Activated naive CD8-positive, alpha-beta T cell treated with anti-CD3 and anti-CD28 coated beads, Interleukin-2, amount 10 ng/mL, durations not matched to agents 7 days and 5 days (primary cell): ENCODE measurements at places on chromosomes 6 and 20.

DNA sequence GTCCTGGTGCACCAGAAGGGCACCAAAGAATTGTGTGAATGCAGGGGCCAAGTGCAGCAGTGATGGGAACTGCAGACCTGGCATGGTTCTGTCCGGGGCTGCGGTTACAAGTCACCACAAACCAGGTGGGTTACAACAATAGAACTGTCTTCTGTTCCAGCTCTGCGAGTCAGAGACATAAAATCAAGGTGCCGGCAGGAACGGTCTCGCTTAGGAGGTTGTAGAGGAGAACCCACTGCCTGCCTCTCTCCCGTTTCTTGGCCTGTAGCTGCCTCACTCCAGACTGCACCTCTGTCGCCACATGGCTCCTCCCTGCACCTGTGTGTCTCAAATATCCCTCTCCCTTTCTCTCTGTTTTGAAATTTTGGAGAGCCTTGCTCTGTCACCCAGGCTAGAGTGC lies 143.3 kb downstream of the TAF4 start:
- no peak overlapping the region for H3K4me3 ChIP-seq
- no peaks in the 10 kb centered on the region for H3K36me3 ChIP-seq
- no peak for DNase-seq
- H3K27ac ChIP-seq, result no peak overlapping the region

DNA sequence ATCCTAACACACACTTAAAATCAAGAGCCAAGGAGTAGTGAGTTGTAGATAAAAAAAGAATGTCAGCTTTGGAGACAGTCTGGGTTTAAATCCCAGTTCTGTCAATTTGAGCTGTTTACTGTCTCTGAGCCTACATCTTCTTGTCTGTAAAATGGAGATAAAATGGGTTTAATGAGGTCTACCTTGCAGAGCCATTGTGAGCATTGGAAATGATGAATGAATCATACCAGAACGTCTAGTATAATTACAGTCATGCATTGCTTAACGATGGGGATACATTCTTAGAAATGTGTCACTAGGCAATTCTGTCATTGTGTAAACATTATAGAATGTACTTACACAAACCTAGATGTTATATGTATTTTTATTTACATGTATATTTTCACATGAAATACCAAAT lies 17.6 kb upstream of the SGK2 start:
- H3K27me3 ChIP-seq, result no peaks in the 10 kb centered on the region
- H3K4me1 ChIP-seq, result no peaks in the 10 kb centered on the region
- H3K27ac ChIP-seq, result no peak overlapping the region
- H3K36me3 ChIP-seq, result no peaks in the 10 kb centered on the region

DNA sequence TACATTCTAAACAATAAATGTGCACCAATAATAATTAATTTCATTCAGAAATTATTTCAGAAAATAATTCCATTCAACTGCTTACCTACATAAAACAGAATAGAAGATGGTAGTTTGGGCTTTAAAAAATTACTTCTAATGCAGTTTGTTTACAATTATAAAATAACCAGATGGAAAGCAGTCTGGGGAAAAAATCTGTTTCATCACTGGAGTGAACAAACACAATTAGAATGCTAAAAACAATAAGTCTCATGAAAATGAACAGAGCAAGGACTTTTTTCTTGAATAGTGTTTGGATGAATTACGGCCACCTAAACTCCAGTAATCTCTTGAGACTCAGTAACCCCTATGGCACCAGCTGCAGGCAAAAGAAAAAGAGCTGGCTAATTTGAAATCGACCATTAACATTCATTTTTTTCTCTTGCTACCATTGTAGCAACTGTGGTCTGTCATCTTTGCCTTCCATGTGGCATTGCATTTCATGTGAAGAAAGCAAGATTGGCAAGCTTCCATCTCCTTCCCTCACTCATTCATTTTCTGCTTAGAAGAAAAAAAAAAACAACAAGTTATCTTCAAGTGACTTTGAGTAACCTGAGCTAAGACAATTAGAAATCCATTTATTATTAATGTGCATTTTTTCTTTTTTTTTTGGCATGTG lies 88.4 kb upstream of the CEP85L start:
- no peak overlapping the region for H3K4me3 ChIP-seq
- DNase-seq, result no peak
- no peaks in the 10 kb centered on the region for H3K36me3 ChIP-seq
- H3K27me3 ChIP-seq, result no peaks in the 10 kb centered on the region
- H3K27ac ChIP-seq, result no peak overlapping the region
- H3K4me1 ChIP-seq, result peaks cover 13% of the 10 kb centered on the region

DNA sequence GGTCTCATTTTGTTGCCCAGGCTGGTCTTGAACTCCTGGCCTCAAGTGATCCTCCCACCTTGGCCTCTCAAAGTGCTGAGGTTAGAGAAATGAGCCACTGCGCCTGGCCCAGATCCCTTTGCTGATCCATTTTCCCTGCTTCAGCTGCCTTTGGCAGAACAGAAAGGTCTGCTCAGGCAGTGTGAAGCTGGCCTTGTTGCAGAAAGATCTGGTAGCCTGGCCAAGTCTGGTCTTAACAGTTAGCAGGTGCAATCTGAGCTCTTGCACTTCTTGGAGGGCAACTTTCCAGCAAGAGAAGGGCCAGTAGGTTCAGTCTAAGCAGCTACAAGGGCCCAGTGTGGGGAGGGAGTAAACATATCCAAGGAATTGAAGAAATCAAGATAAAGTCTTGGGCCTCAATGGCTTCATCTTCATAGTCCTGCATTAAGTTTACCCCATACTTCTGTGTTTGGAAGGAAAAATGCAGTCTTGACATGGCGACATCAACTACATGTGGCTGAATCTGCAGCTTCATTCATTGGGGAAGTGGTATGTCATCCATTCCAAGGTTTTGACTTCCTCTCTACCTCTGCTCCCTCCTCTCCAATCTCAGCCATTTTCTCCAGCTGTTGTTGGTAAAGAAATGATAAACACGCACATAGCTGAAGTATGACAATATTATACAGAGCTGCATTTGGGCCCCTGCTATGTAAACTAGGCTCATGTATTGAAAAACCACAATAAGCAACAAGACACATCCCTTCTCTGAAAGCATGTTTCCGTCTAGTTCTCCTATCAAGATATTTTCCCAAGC lies 39.0 kb upstream of the NEDD9 start:
- no peaks in the 10 kb centered on the region for H3K27me3 ChIP-seq
- H3K27ac ChIP-seq, result no peak overlapping the region
- H3K4me1 ChIP-seq, result peaks cover 21% of the 10 kb centered on the region
- peaks cover 38% of the 10 kb centered on the region for H3K36me3 ChIP-seq
- no peak for DNase-seq

DNA sequence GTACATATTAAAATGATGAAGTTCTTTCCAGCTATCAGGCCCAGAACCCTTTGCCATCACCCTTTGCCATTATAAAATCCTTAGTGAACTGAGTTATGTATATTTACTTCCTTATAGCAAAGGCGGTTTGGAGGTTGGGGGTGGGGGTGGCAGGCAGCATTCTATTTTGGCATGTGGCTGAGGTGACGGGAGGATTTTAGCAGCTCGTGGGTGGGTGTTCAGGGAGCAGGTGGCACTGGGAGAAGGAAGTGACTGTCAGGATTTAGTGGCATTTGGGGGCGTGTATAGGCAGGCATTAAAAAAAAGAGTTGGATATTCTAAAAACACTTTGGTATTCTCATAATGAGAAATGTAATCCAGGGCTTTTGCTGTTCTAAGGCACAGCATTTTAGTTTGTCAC lies 150.7 kb downstream of the RIMS1 start:
- H3K4me1 ChIP-seq, result no peaks in the 10 kb centered on the region
- H3K36me3 ChIP-seq, result no peaks in the 10 kb centered on the region
- H3K27ac ChIP-seq, result no peak overlapping the region
- no peak overlapping the region for H3K4me3 ChIP-seq
- no peaks in the 10 kb centered on the region for H3K27me3 ChIP-seq

DNA sequence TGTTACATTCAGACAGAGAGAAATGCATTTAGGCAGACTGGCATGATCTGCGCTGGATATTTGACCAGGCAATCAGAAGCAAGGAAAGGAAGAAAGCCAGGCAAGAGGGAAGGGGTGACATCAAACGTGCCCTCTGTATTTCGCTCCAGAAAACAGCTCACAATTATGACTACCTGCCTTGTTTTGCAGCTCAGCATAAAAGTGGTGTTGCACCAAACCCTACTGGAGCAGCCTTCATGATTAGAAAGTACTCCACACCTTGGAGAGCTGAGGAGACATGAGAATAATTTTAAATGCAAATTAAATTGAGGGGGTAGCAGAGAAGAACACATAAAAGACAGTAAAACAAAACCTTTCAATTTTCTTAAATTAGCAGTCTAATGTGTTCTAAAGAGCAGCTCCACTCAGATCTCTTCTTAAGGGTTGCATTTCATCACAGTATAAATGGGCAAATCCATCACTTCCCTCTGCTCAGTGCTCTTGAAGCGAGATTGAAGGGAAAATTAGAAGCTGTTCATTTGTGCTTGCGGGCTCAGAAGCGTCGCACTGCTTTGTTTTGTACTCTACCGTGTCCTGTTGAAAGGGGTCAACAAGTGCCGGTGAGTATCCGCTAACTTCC lies at the start of gene PHACTR1:
PHACTR1 (plus strand) TSS at position 470 of the 619 bp plus-strand sequence.
- peaks cover 2% of the 10 kb centered on the region for H3K27me3 ChIP-seq
- no peak for DNase-seq
- no peak within 1 kb of the TSS for H3K4me3 ChIP-seq
- no peaks in the 10 kb centered on the region for H3K36me3 ChIP-seq

DNA sequence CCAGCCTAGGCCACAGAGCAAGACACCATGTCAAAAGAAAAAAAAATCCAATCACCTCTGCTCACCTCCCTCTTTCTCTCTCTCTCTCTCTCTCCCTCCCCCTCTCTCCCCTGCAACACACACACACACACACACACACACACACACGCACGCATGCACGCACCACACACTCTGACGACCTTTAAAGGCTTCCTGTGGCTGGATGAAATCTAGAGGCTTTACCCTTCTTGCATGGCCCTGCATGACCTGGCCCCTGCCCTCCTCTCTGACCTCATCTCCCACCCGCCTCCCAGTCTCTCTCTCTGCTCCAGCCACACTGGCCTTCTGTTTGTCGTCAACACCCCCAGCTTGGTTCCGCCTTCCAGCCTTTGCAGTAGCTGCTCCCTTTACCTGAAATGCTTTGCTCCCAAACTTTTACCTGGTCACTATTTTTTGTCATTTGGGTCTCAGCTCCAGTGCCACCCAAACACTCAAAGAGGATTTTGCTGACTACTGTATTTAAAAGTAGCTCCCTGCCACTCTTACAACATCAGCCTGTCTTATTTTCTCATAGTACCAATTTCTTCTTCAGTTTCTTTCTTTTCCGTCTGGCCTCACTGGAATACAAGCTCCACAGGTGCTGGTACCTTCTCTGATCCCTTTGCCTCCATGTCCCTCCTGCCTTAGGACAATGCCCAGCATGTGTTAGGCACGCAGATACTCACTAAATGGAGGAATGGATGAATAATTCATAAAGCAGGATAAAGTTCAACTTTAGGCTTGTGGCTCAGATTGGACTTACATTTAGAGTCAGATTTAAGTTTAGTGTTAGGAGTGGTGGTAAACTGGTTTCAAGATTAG lies 4.3 kb upstream of the LTA start:
- DNase-seq, result no peak
- H3K27me3 ChIP-seq, result peaks cover 40% of the 10 kb centered on the region
- H3K4me1 ChIP-seq, result peaks cover 53% of the 10 kb centered on the region
- peak overlapping the region; percentile 69 for H3K27ac ChIP-seq
- H3K4me3 ChIP-seq, result peak overlapping the region; percentile 41

DNA sequence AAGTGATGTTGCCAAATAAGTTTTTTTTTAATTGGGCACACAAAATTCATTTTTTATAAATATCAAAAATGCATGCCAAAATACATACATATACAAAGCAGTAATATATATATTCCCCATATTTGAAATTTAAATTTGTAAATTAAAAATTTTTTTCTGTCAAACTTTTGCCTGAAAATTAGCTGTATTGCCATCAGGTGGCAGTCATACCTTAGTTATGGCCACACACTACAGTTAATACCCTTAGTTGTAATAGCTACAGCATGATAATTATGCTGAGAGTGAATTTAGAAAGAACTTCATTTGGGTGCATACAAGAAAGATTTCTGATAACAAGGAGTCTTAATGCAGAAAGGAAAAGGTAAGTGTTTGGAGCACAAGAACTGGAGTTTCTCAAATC lies 46.2 kb upstream of the SDHAF4 start:
- H3K27me3 ChIP-seq, result no peaks in the 10 kb centered on the region
- H3K27ac ChIP-seq, result no peak overlapping the region
- H3K4me3 ChIP-seq, result no peak overlapping the region
- DNase-seq, result no peak
- peaks cover 1% of the 10 kb centered on the region for H3K36me3 ChIP-seq

DNA sequence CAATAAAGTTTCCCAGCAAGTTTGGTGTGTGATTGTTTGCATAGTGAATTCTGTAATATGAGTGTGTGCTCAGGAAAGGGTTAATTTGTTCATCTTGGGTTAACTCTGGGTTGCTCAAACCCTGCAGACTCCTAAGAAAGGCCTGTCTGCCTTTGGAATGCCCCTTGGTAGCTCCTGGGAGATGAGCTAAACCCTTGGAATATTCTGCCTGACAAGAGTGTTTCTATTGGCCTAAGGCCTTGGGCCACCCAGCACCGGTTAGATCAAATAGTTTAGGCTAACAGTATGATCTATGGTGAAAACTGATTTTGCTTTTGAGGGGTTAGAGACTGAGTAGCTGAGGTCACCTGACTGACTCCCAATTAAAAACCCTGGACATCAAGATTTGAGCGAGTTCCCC lies 248.3 kb downstream of the GRM1 start:
- H3K27ac ChIP-seq, result no peak overlapping the region
- no peak for DNase-seq
- H3K4me1 ChIP-seq, result no peaks in the 10 kb centered on the region
- no peaks in the 10 kb centered on the region for H3K27me3 ChIP-seq
- H3K4me3 ChIP-seq, result no peak overlapping the region
- no peaks in the 10 kb centered on the region for H3K36me3 ChIP-seq

DNA sequence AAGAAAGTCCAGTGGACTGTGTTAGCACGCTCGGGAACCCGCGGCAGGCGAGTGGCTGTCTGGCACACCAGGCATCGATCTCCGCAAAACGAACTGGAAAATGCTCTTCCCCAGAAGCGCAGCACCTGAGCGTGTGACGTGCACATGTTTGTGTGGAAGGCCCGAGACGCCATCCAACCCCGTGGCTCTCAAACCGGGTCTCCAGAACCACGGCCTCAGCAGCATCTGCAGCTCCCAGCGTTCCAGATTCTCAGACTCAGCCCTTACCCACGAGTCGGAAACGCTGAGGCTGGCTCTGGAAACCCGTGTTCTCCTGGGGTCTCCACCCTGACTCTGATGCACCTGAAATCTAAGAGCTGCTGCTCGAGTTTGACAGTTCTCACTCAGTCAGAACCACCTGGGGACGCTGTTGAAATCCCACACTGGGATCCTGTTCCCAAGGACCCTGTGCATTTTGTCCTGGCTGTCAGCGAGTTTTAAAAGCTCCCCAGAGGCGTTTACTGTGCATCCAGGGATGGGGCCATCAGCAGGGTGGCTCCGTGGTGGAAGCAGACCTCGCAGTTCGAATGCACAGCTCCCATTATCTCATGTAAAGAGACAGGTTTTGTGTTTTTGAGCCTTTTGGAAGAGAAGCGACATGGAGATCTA lies 69.0 kb downstream of the DLL1 start:
- H3K27ac ChIP-seq, result no peak overlapping the region
- H3K4me3 ChIP-seq, result no peak overlapping the region
- H3K4me1 ChIP-seq, result peaks cover 14% of the 10 kb centered on the region
- H3K27me3 ChIP-seq, result peaks cover 4% of the 10 kb centered on the region
